NCI-H2107 (cell line): ENCODE measurements at places on chromosomes 1 and 21.

DNA sequence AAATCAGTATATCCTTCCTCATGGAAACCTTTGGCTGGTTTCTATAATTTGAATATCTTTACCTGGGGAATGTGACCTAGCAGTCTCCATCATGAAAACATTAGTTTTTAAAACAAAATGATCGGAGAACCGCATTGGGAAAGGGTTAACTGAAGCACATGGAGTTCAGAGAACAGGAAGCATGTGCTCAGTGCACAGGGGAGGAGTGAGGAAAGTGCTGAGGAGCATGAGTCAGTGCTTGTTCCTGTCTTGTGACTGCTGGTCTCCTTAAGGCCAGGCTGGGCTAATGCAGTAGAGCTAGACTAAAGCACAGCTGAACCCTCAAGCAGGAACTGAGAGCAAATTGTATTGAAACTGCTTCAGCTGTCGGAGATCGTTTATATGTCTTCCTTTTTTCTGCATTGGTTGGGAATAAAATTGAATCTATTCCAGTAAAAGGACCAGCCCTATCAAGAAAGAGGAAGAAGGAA lies 5.8 kb downstream of the IFI16 start:
- DNase-seq, result no peak

DNA sequence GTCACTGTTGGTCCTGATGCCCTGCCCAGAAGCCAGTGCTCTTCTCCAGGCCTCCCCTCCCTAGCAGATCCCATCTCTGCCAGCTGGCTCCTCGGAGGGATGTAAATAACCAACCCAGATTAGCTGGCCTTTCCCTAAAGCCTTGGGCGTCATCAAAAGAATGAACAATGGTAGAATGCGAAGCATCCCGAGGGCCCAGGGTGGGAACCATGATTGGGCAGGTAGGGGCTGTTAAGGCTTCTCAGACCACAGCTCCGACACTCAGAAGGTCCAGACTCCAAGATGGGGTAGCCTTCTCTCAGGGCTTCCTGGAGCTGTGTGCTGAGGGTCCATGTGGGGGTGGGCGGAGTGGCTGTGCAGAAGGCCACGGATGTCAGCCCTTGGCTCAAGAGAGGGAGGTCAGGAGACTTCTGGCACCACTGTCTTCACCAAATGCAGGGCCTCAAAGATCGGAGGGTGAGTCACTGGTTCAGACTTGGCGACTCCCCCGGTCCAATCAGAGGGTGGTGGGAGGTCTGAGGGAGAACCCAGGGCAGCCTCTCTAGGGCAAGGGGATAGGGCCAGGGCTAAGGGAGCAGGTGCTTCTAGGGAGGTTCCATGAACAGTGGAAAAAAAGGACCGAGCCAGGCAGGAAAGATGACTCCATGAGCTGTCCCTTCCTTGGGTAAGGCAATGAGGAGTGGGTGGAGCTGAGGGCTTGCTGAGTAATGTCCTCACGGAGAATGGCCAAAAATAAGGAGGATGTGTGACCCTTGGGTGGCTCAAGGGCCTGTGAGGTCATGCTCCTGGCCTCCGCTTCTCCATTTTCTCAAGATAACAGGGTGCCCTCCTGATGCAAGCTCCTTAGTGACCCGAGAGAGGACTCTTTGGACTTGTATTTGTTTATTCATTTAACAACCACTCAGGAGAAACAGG lies 58.4 kb upstream of the EPS8L3 start:
- no peak for DNase-seq

DNA sequence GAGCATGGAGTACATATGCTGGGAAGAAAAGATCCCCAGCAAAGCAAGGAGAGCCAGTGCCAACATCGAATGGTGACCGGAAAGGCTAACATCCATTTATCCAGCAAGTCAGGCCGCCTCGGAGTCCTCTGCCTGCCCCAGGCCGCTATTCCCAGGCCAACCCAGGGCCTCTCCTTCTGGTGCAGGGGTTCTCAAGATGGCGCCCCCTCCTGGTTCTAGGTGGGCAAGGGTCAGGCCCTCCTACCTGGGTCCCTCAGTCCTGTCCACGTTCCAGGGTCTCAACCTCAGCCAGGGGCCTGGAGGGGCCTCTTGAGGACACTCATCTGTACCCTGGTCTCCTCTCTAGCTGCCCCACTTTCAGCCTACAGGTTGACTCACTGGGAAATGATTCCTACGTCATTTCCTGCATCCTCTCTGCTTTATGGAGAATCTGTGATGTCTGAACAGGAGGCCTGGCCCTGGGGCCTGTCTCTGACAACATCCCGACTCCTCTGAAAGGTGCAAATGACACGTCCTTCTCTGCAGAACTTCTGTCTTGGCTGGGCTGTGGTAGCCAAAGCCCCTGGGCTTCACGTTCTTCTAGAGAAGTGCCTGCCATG lies 145.3 kb downstream of the PSMG1 start:
- DNase-seq, result no peak

DNA sequence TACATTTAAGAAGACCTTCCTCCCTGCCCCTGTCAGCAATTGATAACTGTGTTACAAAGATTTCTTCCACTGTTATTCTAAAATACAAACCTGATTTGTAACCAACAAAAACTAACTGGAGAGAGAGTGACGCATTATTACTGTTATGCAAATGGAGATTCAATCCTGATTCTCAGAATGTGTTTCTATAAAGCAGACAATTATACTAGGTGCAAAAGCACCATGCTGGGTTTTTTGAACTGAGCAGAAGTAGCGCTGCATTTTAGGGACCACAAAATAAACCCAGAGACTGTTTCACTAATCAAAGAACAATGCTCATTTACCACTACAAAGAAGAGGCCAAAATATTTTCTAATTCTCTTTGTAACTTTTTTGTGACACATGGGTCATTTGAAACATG lies 13.6 kb upstream of the GBP6 start:
- no peak for DNase-seq

DNA sequence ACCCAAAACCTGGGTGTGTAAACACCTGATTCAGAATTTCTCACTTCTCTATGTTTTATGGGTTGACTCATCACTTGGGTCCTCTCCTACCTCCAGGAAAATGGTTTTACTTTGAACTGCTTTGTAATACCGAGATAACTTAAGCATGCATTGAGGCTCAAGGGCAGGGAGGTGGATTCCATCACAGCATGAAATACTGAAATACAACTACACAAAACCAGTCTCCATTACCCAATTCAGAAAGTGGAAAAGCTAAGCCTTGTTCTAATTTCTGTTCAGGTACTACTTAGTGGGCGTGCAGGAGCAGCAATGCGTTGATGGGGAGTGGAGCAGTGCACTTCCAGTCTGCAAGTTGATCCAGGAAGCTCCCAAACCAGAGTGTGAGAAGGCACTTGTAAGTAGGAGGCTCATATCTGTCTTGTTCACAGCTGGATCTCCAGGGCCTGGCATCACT lies 6.1 kb upstream of the C4BPA start:
- no peak for DNase-seq

DNA sequence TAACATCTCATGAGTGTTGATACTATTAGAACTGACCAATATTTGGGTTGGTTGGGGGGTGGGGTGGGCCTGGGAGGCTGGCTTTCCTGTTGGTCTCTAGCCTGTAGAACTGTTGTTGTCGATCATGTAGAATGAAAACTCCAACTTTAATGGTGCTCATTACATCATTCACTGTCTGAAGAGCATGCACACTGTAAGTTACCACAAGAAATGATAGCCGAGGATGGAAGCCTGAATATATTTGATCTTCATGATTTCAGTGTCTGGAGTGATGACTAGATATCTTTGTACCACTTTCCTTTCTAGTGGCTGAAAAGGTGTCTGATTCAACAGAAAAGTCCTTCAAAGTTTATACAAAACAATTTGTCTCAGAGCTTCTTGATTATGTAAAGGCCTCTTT lies 123.6 kb downstream of the XCL2 start:
- no peak for DNase-seq

DNA sequence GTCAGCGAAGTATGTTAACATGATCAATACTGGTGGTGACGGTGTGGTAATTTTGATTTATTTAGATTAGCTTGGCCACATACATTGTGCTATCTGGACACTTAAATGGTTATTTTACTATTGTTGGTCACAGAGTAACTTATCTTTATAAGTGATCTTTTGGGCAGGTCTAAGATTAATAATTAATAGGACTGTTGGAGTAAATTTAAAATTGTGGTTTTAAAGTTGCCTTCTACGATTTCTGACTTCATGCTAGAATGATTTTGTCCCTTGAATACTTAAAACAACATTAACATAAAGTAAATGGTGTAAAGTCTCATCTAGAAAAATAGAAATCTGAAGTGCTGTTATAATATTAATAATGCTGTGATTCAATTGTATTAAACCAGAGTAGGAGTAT lies 14.7 kb downstream of the SRRM1 start:
- no peak for DNase-seq

- DNase-seq, result no peak
Observed at GRCh38 chr1:232481091-232481490, 148.8 kb downstream of the SIPA1L2 start.

- DNase-seq, result peak; percentile 53
Observed at GRCh38 chr1:203428981-203429599, 46.5 kb upstream of the PRELP start.

GRCh38 chr1:241453732-241454131 lies 65.8 kb downstream of the FH start:
- DNase-seq, result no peak

DNA sequence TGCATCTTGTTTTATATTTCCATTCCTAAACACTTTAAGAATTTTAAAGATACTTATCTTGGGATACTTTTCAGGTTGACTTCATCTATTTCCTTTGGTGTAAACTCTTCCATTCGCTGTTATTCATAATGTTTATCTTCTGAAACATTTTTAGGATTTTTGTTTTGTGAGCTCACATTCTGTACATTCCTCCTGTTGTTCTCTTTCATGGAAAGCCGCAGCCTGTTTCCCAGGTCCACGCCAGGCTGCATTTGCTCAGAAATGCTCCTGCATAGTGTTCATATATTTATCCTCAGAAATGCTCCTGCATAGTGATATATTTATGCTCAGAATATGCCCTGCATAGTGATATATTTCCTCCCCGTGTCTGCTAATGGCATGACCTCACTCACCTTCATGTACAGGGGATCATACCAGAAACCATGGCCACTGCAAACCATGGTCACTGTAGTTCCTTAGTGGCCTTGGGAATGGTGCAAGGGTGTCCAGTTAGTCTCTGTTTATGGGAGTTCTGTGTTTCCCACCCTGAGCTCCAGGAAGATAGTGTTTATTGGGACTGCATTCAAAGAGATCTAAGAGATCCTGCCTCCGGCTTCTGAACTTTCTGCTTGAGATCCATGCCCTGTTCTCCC lies 153.9 kb upstream of the GREM2 start:
- no peak for DNase-seq

GRCh38 chr1:1328254-1328653 lies 2.8 kb upstream of the TAS1R3 start:
- DNase-seq, result no peak

DNA sequence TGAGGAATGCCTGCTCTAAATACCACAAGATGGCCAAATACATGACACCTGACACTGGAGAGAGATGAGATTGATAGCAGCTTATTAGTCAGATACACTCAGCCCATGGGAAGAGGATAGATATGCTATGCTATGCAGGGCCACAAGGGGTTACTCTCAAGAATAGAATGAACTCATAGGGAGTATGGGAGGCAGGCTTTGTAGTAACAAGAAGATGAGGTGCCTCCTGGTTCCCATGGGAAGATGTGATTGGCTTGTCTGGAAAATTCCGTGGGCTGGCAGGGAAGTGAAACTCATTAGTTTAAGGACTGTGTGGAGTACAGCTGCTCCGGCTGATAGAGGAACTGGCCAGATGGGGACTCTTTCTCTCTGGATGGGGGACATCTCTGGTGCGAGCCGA lies 16.5 kb downstream of the CCDC30 start:
- DNase-seq, result no peak

DNA sequence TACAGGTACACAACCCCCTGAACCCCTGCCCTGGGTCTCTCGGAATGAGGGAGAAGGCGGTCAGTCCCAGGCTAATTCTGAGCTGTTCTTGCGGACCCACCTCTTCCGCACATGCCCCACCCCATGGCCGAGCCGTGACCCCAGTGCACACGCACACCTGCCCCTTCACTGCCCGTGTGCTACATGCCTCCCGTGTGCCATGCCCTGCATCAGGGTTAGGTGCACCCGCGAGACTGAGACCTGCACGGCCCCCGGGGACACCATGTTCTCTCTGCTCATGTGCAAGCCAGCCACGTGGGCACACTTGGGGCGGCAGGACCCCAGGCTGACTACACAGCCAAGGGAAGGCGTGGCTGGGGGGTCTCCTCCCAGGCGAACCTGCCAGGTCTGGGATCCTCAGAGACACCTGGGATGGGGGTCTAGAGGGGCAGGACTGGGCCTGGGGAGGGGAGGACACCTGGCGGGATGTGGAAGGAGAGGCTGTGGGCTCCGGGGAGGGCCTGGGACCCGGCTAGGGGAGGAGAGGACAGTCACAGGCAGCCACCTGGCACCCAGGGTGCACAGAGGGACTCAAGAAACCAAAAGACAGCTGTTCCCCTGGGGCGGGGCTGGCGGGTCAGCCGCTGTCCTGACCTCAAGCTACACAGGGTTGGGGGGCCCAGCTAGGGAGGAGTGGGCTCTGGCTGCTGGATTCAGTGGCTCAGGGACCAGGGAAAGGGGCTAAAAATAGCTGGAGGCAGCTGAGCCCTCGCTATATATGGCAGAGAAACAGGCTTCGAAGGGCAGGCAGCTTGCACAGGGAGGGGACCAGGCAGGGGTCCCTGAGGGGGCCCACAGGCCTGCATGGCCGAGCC lies 133.4 kb downstream of the CASZ1 start:
- DNase-seq, result no peak

DNA sequence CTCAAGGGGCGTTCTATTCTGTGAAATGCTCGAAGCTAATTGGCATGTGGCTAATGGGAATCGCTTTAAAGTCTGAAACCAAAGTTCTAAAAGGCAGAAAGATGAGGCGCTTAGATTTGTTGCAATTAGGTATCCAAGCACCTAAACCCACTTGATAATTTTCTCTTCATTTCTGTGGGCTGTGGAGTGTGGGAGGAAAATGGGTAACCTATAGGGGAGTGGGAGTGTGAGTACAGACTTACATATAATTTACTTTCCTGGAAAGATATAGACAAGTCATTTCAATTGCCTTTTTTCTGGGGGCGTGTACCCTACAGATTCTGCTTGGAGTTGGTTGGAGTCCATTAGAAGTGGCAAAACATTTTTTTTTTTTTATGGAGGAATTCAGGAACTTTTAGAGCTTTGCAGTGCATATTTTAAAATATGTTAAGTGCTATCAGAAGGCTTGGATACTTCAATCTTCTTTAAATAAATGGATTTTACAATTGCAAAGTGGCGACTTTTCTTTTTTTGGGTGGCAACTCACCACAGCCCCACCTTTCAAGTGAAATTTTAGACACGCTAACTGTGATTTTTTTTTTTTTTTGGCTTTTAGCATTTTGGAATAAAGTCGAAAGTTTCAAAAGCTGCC lies 254.5 kb downstream of the CAMTA1 start:
- no peak for DNase-seq

- DNase-seq, result no peak
Observed at GRCh38 chr21:37688952-37689659, 227.2 kb downstream of the KCNJ6 start.

- DNase-seq, result no peak
Observed at GRCh38 chr21:45050797-45051489, 23.4 kb upstream of the ADARB1 start.

- peak; percentile 91 for DNase-seq
Observed at GRCh38 chr1:156123356-156124196, 9.1 kb downstream of the LMNA start.
